ENCODE measurements at places on chromosomes 16 and 17. TPM values are rescaled to one million over a fixed set of nuclear protein-coding genes. Genes with fewer than 3 reads are reported as not detected.

MMP28 gene
- 25.3 TPM for total RNA-seq

GPR139 gene
- not detected for total RNA-seq

UQCRC2 gene
- total RNA-seq, result 197 TPM

KRTAP4-6 gene
- total RNA-seq, result not detected

TBX2 gene
- 3.3 TPM for total RNA-seq

DPEP1 gene
- not detected for total RNA-seq

SPIRE2 gene
- 0.82 TPM for total RNA-seq

CYGB gene
- total RNA-seq, result 18.6 TPM

TRPV3 gene
- total RNA-seq, result 3.3 TPM

AIPL1 gene
- not detected for total RNA-seq

LLGL1 gene
- total RNA-seq, result 17.1 TPM

KRTAP2-2 gene
- total RNA-seq, result not detected

FSCN2 gene
- 0.33 TPM for total RNA-seq

C17orf50 gene
- total RNA-seq, result not detected

SYNRG gene
- 21.2 TPM for total RNA-seq

CCR7 gene
- not detected for total RNA-seq

MYADML2 gene
- total RNA-seq, result not detected

NOS2 gene
- total RNA-seq, result not detected

ASPA gene
- total RNA-seq, result 0.95 TPM

PARD6A gene
- 14.7 TPM for total RNA-seq

NPIPB13 gene
- total RNA-seq, result 5.3 TPM

IRX3 gene
- 0.27 TPM for total RNA-seq

TEKT3 gene
- not detected for total RNA-seq

EMP2 gene
- total RNA-seq, result 46.4 TPM

OGFOD1 gene
- 19.7 TPM for total RNA-seq

CCL15 gene
- not detected for total RNA-seq

PABPN1L gene
- not detected for total RNA-seq

TEX19 gene
- total RNA-seq, result not detected

PRAC1 gene
- 9.1 TPM for total RNA-seq

VWA3A gene
- 0.55 TPM for total RNA-seq

CDH8 gene
- total RNA-seq, result 3.9 TPM
